Activated naive CD8-positive, alpha-beta T cell treated with anti-CD3 and anti-CD28 coated beads for 36 hours (primary cell): ENCODE measurements at places on chromosomes 2 and 18. TPM values are rescaled to one million over a fixed set of nuclear protein-coding genes. Genes with fewer than 3 reads are reported as not detected.

DNA sequence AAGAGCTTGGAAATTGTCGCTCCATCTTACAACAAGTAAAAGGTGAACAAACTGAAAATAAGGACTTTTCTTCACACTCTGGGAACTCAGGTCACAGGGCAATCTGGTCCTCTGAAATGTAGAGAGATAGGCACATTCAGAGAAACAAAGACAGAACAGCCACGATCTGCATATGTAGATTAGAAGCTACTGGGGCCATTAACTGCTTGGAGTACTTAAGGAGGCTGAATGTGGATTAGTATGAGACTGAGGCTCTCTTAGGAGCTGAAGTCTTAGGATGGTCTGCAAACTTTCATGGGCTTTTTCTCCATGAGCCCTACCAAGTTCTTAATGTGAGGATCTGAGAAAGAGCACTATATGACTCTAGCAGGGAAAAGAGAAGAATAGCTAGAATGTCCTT, 265.3 kb upstream of the NXPH2 start:
- no peak overlapping the region for H3K27ac ChIP-seq
- no peak overlapping the region for H3K4me3 ChIP-seq
- H3K27me3 ChIP-seq, result no peaks in the 10 kb centered on the region
- DNase-seq, result no peak
- H3K4me1 ChIP-seq, result no peaks in the 10 kb centered on the region
- H3K36me3 ChIP-seq, result no peaks in the 10 kb centered on the region

DNA sequence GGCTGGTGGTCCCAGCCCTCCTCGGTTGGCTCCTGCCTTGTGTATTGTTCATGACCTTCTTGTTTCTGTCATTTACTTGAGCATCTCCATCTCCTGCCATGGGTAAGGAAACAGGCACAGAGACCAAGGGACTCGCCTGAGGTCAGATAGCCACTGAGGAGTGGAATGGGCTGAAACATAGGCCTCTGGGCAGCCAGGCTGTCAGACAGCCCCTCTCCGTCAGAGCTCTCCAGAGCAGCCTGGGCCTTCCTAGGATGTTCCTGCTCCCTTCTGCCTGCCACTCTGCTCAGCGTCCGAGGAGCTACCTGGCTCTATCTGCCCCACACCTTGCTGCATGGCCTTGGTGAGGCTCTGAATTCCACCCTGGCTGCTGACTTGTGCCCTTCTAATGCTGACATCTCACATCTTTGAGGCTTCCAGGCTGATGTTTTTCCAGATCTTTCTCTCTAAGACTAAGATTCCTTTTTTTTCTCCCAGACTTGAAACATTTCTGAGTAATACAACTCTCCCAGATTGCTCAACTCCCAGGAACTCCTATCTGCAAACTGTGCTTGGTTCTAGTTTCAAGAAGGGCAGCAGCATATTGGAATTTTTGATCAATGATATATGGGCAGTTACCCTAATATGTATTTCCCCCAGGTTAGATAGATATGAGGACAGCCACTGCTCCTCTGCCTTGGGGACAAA, 67.7 kb downstream of the MCFD2 start:
- H3K27me3 ChIP-seq, result peaks cover 4% of the 10 kb centered on the region
- no peak overlapping the region for H3K4me3 ChIP-seq
- no peaks in the 10 kb centered on the region for H3K36me3 ChIP-seq
- no peak overlapping the region for H3K27ac ChIP-seq
- no peak for DNase-seq
- H3K4me1 ChIP-seq, result no peaks in the 10 kb centered on the region

- H3K36me3 ChIP-seq, result no peaks in the 10 kb centered on the region
- no peaks in the 10 kb centered on the region for H3K4me1 ChIP-seq
- H3K27me3 ChIP-seq, result no peaks in the 10 kb centered on the region
- H3K4me3 ChIP-seq, result no peak overlapping the region
- no peak overlapping the region for H3K27ac ChIP-seq
Observed at GRCh38 chr2:194842871-194843270, 814.2 kb upstream of the SLC39A10 start.

- H3K27me3 ChIP-seq, result peaks cover 7% of the 10 kb centered on the region
- H3K27ac ChIP-seq, result no peak overlapping the region
- no peaks in the 10 kb centered on the region for H3K36me3 ChIP-seq
- no peaks in the 10 kb centered on the region for H3K4me1 ChIP-seq
Observed at GRCh38 chr2:151840216-151841046, 12.2 kb upstream of the ARL5A start.

DNA sequence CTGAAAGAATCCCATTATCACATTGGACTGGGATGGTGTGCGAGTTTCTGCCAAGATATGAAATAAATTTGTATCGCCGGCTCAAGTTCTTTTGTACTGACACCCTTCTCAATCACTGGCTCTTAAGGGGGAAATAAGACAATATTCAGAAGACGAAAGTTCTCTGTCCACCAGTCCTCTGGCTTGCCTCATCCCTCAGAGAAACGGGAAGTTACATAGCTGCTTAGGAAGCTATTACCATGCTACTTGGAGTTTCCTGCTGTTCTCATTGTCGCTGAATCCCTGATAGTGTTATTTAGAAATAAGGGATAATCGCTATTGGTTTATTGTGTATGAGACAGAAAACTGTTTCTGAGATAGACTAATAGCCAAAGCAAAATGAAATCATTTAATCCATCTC, 205.0 kb upstream of the ZNF521 start:
- no peaks in the 10 kb centered on the region for H3K4me1 ChIP-seq
- no peak for DNase-seq
- H3K4me3 ChIP-seq, result no peak overlapping the region
- H3K36me3 ChIP-seq, result no peaks in the 10 kb centered on the region

- H3K36me3 ChIP-seq, result no peaks in the 10 kb centered on the region
- no peaks in the 10 kb centered on the region for H3K27me3 ChIP-seq
- H3K27ac ChIP-seq, result peak overlapping the region; percentile 52
- H3K4me3 ChIP-seq, result no peak overlapping the region
- peaks cover 9% of the 10 kb centered on the region for H3K4me1 ChIP-seq
Observed at GRCh38 chr2:207046724-207047123, 107.4 kb downstream of the CPO start.

- peak; percentile 62 for DNase-seq
- peak overlapping the region; percentile 81 for H3K27ac ChIP-seq
- peaks cover 22% of the 10 kb centered on the region for H3K4me1 ChIP-seq
- H3K36me3 ChIP-seq, result peaks cover under 1% of the 10 kb centered on the region
Observed at GRCh38 chr2:236568068-236568921, 1.3 kb upstream of the ACKR3 start.

GRCh38 chr2:235238537-235238936, 255.3 kb upstream of the AGAP1 start:
- H3K4me3 ChIP-seq, result no peak overlapping the region

GRCh38 chr2:34806891-34807290, 1207.8 kb upstream of the FAM98A start:
- no peak overlapping the region for H3K4me3 ChIP-seq
- no peak for DNase-seq
- H3K27me3 ChIP-seq, result no peaks in the 10 kb centered on the region
- no peaks in the 10 kb centered on the region for H3K4me1 ChIP-seq
- H3K36me3 ChIP-seq, result no peaks in the 10 kb centered on the region

TUBB8B gene
- not detected for total RNA-seq

MYL1 gene
- not detected for total RNA-seq

OTOS gene
- total RNA-seq, result not detected

GALNT13 gene
- total RNA-seq, result 0.16 TPM

FTCDNL1 gene
- total RNA-seq, result 3.2 TPM

RAB6C gene
- not detected for total RNA-seq

SERPINB13 gene
- not detected for total RNA-seq
